Stimulated activated CD4-positive, alpha-beta T cell treated with anti-CD3 and anti-CD28 coated beads, Interleukin-1b, Interleukin-23, amount 100 ng/mL, for 1 hour (primary cell): ENCODE measurements at places on chromosomes 2 and 18.
A peak's percentile ranks its signal among the peaks of the same experiment; 100 is the strongest.

- peak; percentile 67 for DNase-seq
Observed at GRCh38 chr2:201233192-201233811, 27.0 kb upstream of the CASP8 start.

- no peak for DNase-seq
Observed at GRCh38 chr2:1628893-1629292, 115.4 kb downstream of the PXDN start.

GRCh38 chr2:55231546-55232083 is 478 bp downstream of the CLHC1 start:
- no peak for DNase-seq

GRCh38 chr2:8197825-8198224 is 484.0 kb upstream of the ID2 start:
- no peak for DNase-seq

DNA sequence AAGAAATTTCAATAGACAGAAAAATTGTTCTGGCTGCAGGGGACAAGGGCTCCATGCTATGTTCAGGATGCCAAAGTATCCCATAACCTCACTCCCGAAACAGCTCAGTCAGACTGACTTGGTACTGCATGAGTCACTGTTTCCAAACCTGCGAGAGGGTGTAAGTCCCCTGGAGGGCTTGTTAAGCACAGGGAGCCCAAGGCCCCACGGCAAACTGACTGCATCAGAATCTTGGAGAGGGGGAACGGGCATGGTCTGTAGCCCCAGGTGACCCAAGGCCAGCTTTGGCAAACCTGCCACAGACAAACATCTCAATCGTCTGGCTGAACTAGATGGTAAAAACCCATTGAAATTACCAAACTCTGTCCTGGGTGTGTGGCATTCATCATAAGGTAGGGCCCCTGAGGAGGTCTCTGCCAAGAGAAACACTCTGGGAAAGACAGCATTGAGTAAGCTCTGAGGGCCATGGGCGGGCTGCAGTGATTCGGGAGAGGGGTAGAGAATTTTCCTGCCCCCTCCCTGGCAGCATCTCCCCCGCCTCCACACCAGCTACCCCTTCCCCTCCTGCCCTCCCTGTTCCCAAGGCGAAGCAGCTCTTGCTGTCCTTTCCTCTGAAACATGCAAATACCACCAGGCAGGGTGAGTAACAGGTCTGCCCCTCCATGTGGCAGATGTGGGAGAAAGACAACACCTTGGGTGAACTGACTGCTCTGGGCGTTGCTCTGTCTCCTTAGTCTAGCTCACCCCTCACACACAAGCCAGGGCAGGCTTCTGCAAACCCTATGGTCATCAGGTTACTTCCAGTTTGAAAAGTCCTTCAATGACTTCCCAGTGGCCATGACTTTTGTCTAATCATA is 274.7 kb upstream of the SIX2 start:
- DNase-seq = no peak

GRCh38 chr2:102850888-102851287 is 89.1 kb downstream of the TMEM182 start:
- no peak for DNase-seq

- DNase-seq = no peak
Observed at GRCh38 chr2:98555696-98556095, 52.6 kb downstream of the COA5 start.

GRCh38 chr18:9876867-9877654 is 8.7 kb upstream of the TXNDC2 start:
- no peak for DNase-seq

DNA sequence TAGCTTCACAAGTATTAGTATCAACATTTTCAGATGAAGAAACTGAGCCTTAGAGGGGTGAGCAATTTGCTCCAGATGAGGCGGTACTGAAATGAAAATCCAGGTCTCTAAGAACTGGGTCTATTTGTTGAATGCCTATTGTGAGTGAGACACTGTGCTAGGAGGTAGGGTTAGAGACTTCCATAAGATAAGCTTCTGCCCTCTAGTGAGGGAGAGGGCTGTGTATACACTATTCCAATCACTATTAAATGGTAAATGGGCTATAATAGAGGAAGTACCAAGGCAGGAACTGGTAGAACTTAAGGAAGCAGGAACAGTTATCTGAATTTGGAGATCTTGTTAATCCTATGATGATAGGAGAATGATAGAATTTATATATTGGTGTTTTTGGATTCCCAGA is 23.6 kb upstream of the GLS start:
- no peak for DNase-seq

- no peak for DNase-seq
Observed at GRCh38 chr2:240589375-240589774, 2.8 kb downstream of the CAPN10 start.

- DNase-seq = no peak
Observed at GRCh38 chr2:139067874-139068273, 287.7 kb upstream of the NXPH2 start.

DNA sequence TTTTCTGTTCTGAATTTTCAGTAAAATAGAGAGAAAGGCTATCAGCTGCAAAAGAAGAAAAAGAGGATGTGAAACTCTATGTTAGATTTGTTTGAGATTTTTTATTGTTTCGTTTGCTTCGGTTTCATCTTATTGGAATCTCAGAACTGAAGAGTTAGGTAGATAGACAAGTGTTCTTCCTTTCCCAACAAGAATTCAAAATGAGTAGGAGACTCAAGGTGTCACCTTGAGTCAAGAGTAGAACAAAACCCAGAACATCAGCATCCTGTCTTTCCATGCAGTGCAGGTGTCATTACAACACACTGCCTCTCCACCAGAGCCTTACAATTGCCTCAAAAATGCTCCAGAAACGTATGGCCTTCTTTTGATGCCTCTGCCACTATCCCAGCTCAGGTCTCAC is 21.1 kb downstream of the NBAS start:
- no peak for DNase-seq

- no peak for DNase-seq
Observed at GRCh38 chr2:40690036-40690435, 238.1 kb upstream of the SLC8A1 start.

DNA sequence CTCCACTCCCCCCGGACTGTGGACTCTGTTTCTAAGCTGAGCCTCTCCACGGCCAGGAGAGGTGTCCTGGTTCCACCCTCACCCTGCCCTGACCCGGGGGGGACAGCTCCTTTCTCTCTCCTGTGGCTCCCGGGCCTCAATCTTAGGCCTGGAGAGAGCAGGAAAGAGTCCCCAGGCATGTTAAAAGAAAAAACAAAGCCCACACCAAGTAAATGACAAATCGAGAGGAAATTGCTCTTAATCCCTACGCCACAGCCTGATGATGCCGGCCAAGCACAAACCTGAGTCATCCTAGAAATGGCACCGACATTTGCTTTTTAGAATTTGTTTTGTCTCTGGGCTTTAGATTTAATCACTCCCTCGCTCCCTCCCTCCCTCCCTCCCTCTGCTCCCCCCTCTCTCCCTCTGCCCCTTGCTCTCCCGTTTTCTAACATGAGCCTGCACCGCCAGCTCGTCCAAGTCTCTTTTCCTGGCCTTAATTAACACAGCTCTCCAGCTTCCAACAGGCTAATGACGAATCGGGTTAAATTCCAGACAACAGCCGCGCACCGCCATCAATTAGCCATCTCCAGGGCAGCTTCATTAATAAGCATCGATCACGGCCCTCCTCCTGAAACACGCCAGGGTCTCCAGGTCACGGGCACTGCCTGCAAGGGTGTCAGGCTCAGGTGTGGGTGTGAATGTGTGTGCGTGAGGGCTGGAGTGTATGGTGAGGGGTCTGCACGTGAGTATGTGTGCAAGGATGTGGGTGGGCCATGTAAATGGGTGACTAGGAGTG is 230.8 kb downstream of the CELF4 start:
- no peak for DNase-seq

DNA sequence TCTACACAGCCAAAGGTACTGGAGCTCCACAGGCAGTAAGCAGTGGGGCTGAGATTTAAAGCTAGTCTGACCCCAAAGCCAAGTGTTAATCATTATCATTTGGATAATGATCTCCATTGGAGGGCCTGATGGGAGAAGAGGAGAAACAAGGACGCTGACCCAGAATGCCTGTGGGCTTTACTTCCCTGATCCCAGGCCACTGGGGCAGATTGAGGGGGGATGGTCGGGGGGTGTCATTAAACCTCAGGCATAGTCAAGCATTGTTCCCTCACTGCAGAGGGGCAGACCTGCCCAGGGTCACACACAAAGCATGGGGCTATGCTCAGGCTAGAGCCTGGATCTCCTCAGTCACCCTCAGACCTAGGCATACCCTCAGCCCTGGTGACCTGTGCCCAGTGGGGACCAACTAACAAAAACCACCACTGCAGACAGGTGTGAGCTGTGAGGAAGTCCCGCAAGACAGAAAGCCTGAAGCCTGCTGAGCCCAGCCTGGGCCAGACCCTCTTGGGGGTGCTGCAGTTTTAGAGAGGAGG is 53.4 kb downstream of the SDC1 start:
- DNase-seq = no peak

GRCh38 chr2:215736653-215737290 is 276.6 kb downstream of the MREG start:
- DNase-seq = no peak
